GM19239 (cell line): ENCODE measurements at places on chromosomes 13 and 19.
A peak's percentile ranks its signal among the peaks of the same experiment; 100 is the strongest.

- DNase-seq = no peak
Observed at GRCh38 chr13:75295201-75295600, 186.8 kb downstream of the TBC1D4 start.

DNA sequence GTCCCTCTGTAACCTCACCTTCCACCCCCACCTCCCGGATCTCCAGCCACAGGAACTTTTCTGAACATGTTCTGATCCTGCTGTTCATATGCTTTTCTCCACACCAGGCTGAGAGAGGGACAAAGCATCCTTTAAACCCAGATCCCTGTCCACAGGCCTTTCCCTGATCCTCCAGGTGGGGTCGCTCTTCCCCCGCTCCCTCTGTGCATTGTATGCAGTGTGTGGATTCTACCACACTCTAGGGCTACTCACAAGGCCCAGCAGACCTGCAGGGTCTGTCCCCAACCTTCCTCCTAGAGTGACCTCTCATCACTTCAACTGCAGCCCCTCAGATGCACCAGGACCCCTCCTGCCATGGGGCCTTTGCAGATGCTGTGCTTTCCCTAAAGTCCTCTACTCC, 1200.6 kb downstream of the UQCRFS1 start:
- no peak for DNase-seq

- no peak for DNase-seq
Observed at GRCh38 chr19:35742121-35742724, at the start of gene IGFLR1. TSS of gene IGFLR1 (minus strand) at chr19:35742452. CDS start at chr19:35741180, 1,272 bp downstream.

- peak; percentile 93 for DNase-seq
Observed at GRCh38 chr19:41327576-41328156, 17.7 kb downstream of the CCDC97 start.

DNA sequence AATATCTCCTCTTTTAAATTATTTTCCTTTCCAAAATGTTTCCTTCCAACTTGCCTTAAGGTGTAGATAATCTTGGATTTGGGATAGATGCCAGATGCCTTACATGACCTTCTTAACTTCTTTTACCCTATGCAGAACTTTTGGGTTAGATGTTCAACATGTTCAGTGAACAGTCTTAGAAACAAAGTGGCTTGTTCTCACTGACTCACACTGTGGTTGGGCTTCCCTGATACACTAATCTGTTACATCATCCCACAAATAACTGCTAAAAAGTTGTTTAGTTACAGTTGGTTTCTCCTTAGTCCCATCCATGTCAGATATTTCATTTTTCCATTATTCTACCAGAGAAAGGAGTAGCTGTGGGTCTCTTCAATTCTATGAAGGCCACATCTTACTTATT, 2638.2 kb downstream of the PCDH9 start:
- DNase-seq = no peak

DNA sequence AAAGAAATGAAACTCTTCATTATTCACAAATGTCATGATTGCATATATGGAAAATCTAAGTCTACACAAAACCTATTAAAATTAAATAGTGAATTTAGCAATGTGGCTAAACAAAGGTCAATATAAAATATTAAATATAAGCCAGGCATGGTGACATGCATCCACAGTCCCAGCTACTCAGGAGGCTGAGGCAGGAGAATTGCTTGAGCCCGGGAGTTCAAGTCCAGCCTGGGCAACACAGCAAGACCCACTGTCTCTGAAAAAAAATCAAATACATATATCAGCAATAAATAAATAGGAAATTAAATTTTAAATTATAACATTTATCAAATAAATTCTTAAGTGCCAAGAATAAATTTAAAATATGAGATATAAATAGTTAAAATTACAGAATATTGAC, 11.9 kb downstream of the PSMC4 start:
- no peak for DNase-seq

DNA sequence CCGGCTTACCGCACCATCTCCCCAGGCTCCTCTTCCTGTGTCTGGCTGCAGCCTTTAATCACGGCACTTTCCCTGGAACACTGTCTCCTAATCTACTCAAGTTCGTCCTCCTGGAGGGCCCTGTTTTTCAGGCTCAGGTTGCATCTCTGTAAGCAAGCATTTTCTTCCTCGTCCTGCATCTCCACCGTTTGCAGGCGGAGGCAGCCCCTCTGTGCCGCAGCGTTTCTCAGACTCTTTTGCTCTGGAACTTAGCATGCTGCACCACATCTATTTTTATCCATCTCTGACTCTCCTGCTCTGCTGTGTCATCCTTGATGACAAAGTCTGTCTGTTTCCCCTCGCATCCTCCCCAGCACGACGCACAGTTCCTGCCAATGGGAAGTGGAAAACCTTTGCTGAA, 117.5 kb downstream of the ATP8A2 start:
- DNase-seq = no peak

GRCh38 chr13:93784191-93784590, 557.6 kb downstream of the GPC6 start:
- DNase-seq = no peak

GRCh38 chr19:30135093-30135757, 193.2 kb downstream of the URI1 start:
- no peak for DNase-seq

- no peak for DNase-seq
Observed at GRCh38 chr19:5607318-5608275, 15.0 kb downstream of the SAFB2 start.

DNA sequence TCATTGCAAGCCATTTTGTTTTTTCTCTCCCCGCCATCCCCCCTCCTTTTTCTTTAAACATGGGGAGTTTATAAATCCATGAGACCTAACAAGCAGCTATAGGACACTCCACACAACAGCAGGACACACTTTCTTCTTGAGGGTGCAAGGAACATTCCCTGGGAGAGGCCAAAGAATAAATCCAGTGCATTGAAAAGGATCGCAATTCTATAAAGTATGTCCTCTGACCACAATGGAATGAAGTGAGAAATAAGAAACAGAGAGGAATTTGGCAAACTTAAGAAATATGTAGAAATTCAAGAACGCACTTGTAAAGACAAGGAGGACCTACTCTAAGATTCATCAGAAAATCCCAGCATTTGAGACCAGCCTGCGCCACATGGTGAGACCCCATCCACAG, 11.9 kb downstream of the KLF2 start:
- DNase-seq = no peak

DNA sequence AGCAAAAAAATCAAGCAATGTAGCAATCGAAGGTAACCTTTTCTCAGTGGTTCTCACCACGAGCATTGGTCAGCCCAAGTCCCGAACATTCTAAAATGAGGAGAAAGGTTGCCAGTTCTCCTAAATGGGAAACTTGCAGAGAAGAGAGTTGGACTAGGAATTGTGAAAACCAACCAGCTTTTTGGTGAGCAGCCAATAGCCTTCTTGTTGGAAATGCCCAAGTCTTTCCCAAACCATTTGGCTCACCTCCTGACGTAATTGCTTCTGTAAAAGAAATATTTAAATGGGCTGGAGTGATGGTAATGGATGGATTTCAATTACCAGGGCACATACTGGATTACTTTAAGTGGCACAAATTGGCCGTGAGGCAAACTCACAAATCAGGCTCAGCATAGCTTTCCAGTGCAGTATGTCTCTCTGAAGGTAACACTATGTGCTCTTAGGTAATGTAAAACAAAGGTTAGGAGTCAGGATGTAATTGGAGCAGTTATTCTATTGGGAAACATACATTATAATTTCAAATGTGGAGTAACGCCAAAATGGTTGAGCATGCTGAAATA, 423.2 kb downstream of the KLF5 start:
- no peak for DNase-seq

GRCh38 chr19:44848812-44849447, 2.8 kb downstream of the NECTIN2 start:
- no peak for DNase-seq

GRCh38 chr13:75647126-75647784, 11.1 kb downstream of the LMO7 start:
- no peak for DNase-seq

DNA sequence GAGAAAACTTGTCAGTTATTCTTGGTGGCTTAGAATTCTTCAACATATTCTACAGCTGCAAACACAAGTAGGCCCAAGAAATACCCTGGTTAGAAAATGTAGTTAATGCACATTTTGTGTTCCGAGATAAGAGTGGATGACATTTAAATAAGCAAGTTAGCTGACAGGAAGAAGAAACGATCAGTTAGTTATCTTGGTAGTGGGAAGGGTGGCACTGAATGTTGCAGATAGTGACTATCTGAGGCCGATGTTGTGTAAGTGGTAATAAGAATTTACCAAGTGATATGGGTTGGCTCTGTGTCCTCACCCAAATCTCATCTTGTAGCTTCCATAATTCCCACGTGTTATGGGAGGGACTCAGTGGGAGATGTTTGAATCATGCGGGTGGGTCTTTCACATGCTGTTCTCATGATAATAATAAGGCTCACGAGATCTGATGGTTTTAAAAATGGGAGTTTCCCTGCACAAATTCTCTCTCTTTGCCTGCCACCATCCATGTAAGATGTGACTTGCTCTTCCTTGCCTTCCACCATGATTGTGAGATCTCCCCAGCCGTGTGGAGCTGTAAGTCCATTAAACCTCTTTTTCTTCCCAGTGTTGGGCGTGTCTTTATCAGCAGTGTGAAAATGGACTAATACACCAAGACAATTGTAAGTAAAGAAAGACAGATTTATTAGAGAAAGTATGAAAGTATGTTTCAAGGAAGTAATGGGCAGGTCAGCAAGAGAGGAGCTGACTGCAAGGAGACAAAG, 10.9 kb upstream of the AKAP11 start:
- DNase-seq = no peak

DNA sequence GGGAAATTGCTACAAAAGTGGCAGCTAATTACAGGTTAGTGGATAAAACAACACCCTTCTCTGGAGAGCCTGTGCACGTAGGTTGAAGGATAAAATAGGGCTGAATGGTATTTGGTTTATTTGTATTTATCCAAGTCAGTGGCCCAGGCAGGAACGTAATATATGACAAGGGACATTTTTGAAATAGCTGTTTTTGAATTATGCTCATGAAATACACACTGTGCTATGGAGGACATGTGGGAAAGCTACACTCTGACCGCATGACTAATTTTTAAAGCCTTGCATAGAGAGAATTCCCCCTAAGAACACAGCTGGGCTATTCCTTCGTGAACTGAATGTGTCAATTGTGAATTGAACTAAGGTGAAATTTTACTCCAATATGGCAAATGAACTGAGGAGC, 292.1 kb upstream of the MAB21L1 start:
- no peak for DNase-seq

DNA sequence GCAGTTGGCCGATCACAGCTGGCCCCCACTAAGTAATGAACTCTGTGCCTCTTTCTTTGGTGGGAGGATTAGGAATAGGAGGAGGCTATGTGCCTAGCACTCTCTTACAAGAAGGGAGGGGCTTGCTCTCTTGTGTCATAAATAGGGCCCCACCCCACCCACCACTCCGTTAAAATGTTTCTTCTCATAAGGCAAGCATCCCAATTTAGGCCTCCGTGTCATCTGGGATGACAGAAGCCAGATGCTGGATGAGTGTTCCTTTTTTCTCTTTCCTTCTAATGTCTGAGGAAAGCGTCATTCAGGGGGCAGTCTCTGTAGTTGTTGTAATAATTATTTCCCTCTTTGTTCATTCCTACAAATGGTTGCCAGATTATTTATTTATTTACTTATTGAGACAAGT, at the start of gene LIPE:
LIPE (minus strand) TSS at position 76 of the 400 bp plus-strand sequence. CDS start 239 bp downstream, outside the sequence.
- no peak for DNase-seq

DNA sequence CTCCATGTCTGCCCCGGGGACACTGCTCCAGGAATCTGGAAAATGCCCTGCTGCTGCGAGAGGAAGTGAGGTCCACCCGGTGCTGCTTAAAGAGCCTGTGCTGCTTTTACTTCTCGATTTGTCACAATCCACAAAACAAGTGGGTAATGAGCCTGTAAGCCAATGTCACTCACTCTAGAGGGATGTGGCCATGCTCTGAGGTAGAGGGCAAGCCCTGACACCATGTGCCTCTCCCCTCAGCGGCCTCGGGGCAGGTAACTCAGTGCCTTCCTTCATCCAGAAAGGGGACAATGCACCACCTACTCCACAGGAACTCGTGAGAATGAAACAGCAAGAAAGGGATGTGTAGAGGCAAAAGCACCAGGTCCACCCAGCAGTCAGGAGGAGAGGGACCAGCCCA, 106.2 kb downstream of the TUBA3C start:
- DNase-seq = no peak

DNA sequence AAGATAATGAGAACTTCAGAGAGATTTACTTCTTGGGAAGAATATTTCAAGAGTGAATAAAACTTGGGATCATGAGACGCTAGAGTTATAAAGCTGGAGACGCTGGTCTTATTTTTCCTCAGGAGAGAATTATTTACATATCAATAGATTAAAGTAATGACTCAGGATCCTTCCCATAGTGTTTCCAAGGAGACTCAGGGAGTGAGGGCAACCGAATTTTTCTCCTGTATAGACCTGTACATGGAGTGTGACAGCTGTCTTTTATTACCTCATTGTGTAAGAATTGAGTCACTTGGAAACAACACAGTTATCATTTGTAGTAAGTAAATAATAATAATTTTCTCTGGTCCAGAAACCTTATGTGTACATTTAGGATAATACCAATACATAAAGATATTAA, 1905.5 kb downstream of the OLFM4 start:
- DNase-seq = no peak

GRCh38 chr13:23985060-23985459, 87.8 kb upstream of the C1QTNF9B start:
- DNase-seq = no peak

DNA sequence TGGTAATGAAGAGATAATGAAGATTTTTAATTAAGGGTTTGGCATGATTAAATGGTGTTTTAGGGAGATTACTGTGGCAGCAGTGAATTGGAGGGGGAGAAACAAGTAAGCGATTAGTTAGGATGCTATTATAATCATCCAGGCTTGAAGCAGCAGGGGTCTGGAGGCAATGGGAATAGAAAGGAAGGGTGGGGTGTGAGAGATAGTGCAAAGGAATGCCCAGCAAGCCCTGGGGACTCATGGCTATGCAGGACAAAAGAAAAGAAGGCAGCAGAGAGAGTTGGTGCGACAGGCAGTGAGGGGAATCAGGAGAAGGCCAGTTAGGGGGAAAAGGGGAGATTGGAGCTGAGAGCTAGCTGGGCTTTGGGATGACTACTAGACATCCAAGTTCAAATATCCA, 34.5 kb downstream of the SOX21 start:
- DNase-seq = no peak

GRCh38 chr13:30904043-30904442, 2.0 kb upstream of the MEDAG start:
- DNase-seq = no peak

DNA sequence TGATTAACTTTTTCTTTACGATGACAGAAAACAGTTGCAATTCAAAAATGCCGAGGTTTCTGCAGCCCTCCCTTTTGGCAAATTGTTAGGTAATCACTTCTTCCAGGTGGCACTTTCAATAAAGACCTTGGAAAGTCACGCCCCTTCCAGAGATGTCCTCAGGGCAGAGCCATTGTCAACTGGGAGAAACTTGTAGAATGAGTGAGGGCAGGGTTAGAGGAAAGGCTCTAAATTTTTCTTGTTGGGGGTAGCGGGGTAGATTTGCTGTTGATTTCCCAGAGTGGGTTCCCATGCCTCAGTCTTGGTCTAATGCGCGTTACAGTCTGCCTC, 421.1 kb downstream of the FGF9 start:
- no peak for DNase-seq

GRCh38 chr13:79799059-79799867, 318.3 kb downstream of the NDFIP2 start:
- no peak for DNase-seq
